ENCODE measurements at places on chromosomes 2 and 18.

GRCh38 chr18:50647792-50648191 is 87.9 kb downstream of the MAPK4 start:
- DNase-seq = no peak

DNA sequence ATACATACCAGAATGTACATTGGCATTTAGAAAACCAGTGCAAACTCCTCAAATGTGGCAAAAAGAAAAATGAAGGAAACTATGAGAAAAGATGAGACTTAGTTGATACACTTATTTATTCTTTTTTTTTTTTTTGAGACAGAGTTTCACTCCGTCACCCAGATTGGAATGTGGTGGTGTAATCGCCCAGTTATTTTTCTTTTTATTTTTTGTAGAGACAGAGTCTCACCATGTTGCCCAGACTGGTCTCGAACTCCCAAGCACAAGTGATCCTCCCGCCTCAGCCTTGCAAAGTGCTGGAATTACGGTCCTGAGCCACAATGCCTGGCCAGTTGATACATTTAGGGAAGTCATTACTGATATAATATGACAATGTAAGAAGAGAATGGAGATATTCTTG is 274.2 kb upstream of the LRATD1 start:
- DNase-seq = no peak

DNA sequence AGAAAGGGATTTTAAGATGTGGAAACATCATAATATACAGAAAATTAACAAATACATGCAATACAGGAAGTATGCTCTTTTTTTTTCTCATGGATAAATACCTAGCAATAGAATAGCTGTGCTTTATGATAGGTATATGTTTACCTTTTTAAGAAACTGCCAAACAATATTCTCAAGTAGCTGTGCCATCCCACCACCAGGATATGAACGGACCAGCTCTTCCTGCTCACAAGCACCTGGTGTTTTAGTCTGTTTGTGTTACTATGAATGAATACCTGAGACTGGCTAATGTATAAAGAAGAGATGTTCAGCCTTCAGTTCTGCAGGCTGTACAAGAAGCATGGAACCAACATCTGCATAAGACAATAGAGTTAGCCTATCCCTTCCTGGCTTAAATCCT is 19.9 kb upstream of the UGT1A8 start:
- no peak for DNase-seq

- no peak for DNase-seq
Measured at GRCh38 chr2:131431336-131431735, 44.6 kb upstream of the TUBA3D start.

- DNase-seq = no peak
Measured at GRCh38 chr2:204177251-204177976, 240.9 kb downstream of the ICOS start.

DNA sequence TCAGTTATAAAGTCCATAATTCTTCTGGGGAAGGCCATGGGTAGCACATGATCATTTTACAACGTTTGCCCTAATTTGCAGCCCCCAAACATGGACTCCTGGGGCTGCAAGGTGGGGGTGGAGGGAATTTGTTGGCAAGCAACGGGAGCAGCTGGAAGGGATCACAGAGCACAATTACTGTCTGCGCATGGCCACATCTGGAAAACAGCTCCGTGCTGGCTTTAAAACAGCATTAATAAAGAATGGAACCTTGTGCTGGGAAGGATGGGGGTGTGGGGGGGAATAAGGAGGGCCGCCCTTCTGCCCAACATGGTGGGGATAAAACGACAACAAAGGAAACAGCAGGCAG is 60.9 kb upstream of the SLC14A2 start:
- no peak for DNase-seq

DNA sequence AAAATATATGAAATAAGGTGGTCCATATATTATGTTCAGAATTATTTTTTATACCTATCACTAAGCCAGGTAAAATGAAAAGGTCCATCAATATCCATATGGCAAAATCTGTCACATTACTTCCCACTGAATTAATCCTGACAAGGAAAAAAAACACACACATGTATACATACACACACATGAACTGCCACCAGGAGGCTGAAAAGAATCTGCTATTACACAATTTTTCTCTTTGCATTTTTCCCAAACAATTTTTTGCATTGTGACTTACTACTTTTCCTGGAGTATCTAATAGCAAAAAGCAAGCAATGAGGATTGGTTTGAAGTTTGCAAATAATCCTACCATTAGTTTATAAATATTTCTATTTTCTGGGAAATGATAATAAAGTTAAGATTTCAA is 128.2 kb upstream of the CD226 start:
- DNase-seq = no peak

GRCh38 chr2:16118611-16119590 is 178.6 kb downstream of the MYCN start:
- DNase-seq = no peak

DNA sequence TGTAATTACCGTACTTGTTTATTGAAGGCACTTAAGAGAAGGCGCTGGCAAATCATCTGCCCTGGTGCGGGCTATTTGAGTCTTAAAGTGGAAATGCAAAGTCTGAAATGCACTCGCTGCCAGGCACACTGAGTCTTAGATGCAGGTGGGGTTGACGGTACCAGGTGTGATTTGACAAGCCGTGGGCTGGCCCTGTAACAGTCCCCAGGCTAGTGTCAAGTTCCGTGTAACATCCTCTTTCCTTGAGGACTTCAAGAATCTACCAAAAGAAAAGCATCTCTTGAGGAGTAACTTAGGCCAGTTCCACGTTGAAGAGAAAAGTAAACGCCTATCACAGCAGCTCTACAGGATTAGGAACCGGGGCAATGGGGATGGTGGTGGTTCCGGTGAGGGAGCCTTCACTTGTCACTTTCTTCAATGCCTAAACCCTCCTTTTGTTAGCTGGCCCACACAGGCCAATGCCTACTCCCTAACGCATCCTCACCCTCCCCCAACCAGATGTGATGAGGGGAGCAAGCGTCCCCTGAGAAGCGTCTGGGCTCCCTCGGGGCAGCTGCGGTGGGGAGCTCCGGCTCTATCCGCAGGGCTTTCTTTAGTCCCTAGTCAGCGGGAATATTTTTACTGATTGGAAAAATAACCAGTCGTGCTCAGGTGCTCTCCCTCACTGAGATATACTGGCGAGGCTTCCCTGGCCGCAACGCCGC is 1.5 kb upstream of the UGP2 start:
- no peak for DNase-seq

DNA sequence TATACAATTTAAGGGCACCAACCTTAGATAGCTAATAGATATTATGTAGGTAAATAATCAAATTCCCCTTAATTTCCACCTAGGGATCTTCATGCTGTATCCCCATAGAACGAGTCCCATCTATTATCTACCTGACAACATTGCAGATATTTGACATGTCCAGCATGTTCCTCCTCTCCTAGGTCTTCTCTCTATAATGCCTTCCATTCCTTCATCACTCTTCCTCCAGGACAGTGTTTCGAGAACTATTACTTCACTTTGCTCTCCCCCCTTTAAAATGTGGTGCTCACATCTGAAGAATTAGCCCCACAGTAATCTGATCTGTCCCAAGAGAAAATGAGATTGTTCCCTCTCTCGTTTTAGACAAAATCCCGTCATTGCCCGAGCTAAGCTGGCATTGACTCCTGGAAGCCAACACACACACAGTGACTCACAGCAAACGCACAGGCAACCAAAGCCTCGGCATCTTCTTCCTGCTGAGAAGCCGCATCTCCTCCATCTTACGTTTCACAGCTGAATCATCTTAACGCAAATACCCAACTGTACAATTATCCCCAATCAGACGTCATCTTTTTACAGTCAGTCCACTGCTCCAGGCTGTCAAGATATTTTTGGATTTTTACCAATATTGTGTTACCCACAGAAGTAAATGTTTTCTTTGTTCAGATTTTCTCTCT is 162.9 kb upstream of the AGAP1 start:
- DNase-seq = no peak

DNA sequence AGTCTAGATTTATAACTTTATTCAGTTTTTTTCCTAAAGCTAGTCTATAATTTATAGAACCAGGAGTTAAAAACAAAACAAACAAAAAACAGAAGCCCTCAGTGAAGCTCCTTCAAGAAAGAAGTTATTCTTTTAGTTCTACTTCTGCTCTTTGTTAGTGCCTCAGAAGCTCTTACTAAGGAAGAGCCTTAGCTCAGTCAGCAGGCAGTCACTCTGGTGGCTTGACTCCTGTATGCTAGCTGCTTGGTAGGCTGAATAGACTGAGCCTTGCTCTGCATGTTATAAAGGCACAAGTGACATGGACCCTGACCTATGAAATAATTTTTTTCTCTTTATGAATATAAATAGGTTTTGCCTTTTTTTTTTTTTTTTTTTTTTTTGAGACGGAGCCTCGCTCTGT is 24.8 kb downstream of the NCOA1 start:
- DNase-seq = no peak

GRCh38 chr18:63960891-63961290 is 9.0 kb upstream of the SERPINB8 start:
- no peak for DNase-seq

- DNase-seq = no peak
Measured at GRCh38 chr2:188324067-188324466, 32.4 kb downstream of the GULP1 start.

- DNase-seq = no peak
Measured at GRCh38 chr2:134099273-134099672, 154.6 kb upstream of the MGAT5 start.
